ENCODE measurements at places on chromosomes 7 and 10.

DNA sequence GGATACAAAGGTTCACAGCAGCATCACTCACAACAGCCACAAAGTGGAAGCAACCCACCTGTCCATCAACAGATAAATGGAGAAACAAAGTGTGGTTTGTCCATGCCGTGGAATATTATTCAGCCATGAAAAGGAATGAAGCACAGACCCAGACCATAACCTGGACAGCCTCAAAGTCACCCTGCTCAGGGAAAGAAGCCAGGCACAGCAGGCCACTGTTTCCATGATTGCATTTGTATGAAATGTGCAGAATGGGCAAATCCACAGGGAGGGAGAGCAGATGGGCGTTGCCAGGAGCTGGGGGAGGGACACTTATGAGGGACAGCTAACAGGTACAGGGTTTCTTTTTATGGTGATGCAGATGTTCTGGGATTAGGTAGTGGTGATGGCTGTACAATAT lies 30.3 kb downstream of the FOXL3 start:
- peaks cover 2% of the 10 kb centered on the region for H3K27me3 ChIP-seq
- DNase-seq = no peak
- no peaks in the 10 kb centered on the region for H3K36me3 ChIP-seq
- no peak overlapping the region for H3K4me3 ChIP-seq

- peaks cover 40% of the 10 kb centered on the region for H3K27me3 ChIP-seq
- no peak overlapping the region for H3K4me3 ChIP-seq
- no peaks in the 10 kb centered on the region for H3K36me3 ChIP-seq
- peaks cover 4% of the 10 kb centered on the region for H3K4me1 ChIP-seq
- no peak overlapping the region for H3K27ac ChIP-seq
- DNase-seq = no peak
Observed at GRCh38 chr10:45375716-45376231, 1.8 kb downstream of the ALOX5 start.

DNA sequence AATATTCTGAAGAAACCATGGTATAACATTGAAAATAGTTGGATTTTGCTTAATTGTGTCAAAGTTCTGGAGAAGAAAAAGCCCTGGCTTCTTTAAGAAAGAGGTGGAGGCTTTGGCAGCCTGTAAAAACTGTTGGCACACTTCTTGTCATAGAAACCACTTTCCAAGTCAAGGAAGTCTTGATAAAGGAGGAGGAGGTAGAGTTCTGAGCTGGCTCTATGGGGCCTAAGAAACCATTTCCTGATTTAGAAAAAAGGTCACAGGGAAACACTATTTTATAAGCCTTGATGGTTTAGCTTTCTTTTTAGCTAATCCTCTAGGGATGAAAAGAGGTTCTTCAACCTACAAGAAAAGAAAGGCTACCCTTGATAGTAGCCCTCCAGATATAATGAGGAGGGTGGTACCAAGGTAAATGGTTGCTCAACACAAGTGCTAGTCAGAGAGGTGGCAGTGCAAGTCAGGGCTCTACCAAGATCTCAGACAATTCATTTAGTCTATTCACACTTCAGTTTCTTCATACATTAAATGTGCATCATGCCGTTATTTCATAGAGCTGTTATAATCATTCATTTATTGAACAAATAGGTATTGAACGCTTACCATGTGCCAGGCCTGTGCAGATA lies 346.9 kb downstream of the RNLS start:
- no peaks in the 10 kb centered on the region for H3K4me1 ChIP-seq
- no peak overlapping the region for H3K4me3 ChIP-seq
- no peak overlapping the region for H3K27ac ChIP-seq
- no peaks in the 10 kb centered on the region for H3K27me3 ChIP-seq

GRCh38 chr7:104956753-104957450 lies 57.1 kb upstream of the KMT2E start:
- H3K4me3 ChIP-seq = no peak overlapping the region
- H3K27me3 ChIP-seq = no peaks in the 10 kb centered on the region
- no peak overlapping the region for H3K27ac ChIP-seq
- DNase-seq = no peak

DNA sequence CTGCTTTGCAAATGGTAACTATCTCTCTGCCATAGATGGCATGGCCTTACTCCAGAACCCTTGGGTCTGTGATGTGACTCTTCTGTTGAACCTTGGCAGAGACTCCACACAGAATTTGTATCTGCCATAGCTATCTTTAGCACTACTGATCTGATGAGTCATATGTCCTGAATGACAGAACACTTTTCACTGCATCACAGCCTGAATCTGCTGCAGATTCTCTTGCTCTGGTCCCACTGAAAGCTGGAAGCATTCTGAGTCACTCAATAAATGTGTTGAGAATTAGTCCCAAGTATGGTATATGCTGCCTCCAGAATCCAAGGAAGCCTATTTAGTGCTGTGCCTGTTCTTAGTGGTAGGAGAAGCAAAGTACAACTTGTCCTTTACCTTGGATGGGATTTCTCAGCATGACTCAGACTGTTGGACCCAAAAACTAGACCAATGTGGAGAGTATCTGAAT lies 39.5 kb upstream of the ANKRD1 start:
- H3K4me1 ChIP-seq = no peaks in the 10 kb centered on the region
- no peak for DNase-seq
- no peaks in the 10 kb centered on the region for H3K27me3 ChIP-seq
- H3K4me3 ChIP-seq = no peak overlapping the region

GRCh38 chr10:132360766-132361447 lies 28.9 kb downstream of the LRRC27 start:
- no peaks in the 10 kb centered on the region for H3K36me3 ChIP-seq
- H3K27me3 ChIP-seq = no peaks in the 10 kb centered on the region
- H3K4me3 ChIP-seq = no peak overlapping the region
- H3K27ac ChIP-seq = no peak overlapping the region
- DNase-seq = no peak

- DNase-seq = no peak
- no peak overlapping the region for H3K27ac ChIP-seq
- H3K36me3 ChIP-seq = no peaks in the 10 kb centered on the region
- no peaks in the 10 kb centered on the region for H3K4me1 ChIP-seq
Observed at GRCh38 chr7:80386686-80387085, 125.2 kb downstream of the GNAT3 start.

DNA sequence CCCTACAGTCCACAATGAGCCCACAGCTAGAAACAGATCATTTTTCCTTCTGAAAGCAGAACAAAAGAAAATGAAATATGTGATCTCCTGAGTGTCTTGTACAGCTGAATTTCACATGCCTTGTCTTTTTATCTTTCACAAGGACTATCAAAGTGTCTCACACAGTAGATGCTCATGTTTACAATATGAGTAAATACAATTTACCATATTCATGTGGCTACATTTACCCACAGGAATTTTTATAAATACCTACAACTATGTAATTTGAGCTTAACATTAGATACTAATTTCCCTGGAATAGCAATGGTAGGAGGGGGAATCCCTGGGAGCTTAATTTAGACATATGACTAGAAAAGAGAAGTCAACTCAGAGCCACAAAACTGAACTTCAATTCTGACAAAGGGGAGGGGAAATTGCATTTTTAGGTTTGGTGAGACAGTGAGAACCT lies 186.2 kb downstream of the MACC1 start:
- peaks cover 15% of the 10 kb centered on the region for H3K4me1 ChIP-seq
- H3K27ac ChIP-seq = no peak overlapping the region
- H3K27me3 ChIP-seq = no peaks in the 10 kb centered on the region

- no peaks in the 10 kb centered on the region for H3K27me3 ChIP-seq
- no peak for DNase-seq
Observed at GRCh38 chr10:14703631-14704001, 71.1 kb downstream of the FAM107B start.

- peaks cover 9% of the 10 kb centered on the region for H3K36me3 ChIP-seq
- H3K27ac ChIP-seq = no peak within 1 kb of the TSS
- H3K4me3 ChIP-seq = peak within 1 kb of the TSS; percentile 65
Observed at GRCh38 chr7:128361411-128362379, at the start of gene PRRT4. Gene PRRT4, minus strand, starts transcription at chr7:128361690.

- no peaks in the 10 kb centered on the region for H3K36me3 ChIP-seq
- no peaks in the 10 kb centered on the region for H3K4me1 ChIP-seq
- DNase-seq = no peak
- no peaks in the 10 kb centered on the region for H3K27me3 ChIP-seq
- H3K27ac ChIP-seq = no peak overlapping the region
- no peak overlapping the region for H3K4me3 ChIP-seq
Observed at GRCh38 chr10:5538892-5539651, 14.3 kb downstream of the CALML3 start.

DNA sequence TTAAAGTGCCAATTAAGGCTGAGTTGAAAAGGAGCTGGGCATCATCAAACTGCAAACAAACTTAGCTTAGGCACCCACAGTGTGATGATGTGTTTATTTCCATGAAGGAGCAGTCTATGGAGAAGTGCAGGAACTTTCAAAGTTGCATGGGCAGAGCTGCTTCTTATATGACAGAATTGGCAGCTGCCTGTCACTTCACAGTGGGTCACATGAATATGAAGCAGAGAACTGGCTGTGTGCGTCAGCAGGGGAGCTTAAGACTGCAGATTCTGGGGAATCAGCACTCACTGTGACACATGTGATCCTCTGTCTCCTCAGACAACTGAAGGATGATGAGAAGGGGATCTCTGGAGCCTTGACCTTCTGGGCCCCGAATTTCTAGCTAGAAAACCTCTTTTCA lies 36.6 kb downstream of the RBM28 start:
- peaks cover 33% of the 10 kb centered on the region for H3K36me3 ChIP-seq
- H3K27me3 ChIP-seq = no peaks in the 10 kb centered on the region
- DNase-seq = no peak
- H3K27ac ChIP-seq = no peak overlapping the region
- H3K4me1 ChIP-seq = no peaks in the 10 kb centered on the region

DNA sequence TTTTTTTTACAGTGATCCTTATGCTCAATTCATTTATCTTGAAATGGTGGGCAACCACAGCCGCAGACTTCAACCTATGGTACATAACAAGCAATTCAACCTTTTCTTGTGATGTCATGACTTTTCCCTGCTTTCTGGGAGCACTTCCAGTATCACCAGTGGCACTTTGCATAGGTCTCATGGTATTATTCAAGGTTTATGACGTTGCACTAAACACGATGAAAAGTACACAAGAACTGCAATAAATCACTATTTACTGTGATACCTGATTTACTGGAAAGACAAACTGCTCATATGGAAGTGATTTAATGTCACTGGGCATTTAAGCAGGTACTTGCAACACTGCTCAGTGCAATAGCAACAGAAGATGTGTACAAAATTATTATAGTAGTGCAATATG lies 251.7 kb upstream of the CXCL12 start:
- H3K4me1 ChIP-seq = no peaks in the 10 kb centered on the region
- no peak overlapping the region for H3K4me3 ChIP-seq
- H3K27ac ChIP-seq = no peak overlapping the region
- DNase-seq = no peak
- H3K27me3 ChIP-seq = no peaks in the 10 kb centered on the region

DNA sequence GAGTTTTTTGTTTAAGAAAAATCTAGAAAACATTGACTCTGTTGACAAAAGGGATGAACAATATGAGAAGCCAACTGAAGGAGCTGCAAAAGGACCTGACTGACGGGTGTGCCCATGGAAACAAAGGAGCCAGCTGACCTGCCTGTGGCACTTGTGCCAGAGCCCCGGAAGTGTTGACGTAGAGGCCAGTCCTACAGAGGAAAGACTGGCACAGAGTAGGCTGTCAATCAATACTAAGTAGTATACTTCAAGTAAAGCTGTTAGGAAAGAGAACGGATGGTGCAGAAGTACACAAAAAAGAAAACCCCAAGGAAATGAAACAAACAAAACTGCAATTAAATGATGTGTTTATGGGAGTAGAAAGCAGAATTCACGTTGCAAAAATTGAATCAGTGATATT lies 19.0 kb upstream of the ABI1 start:
- no peak overlapping the region for H3K4me3 ChIP-seq
- no peak for DNase-seq
- no peaks in the 10 kb centered on the region for H3K36me3 ChIP-seq
